ENCODE measurements at places on chromosomes 3 and 15. TPM values are rescaled to one million over a fixed set of nuclear protein-coding genes. Genes with fewer than 3 reads are reported as not detected.
A peak's percentile ranks its signal among the peaks of the same experiment; 100 is the strongest.

SUMF1 gene
- total RNA-seq: 49.0 TPM

MEIS2 gene
- total RNA-seq: 66.4 TPM

FRMD5 gene
- total RNA-seq: 0.83 TPM

SCN11A gene
- total RNA-seq: 0.42 TPM

C3orf22 gene
- not detected for total RNA-seq

DNA sequence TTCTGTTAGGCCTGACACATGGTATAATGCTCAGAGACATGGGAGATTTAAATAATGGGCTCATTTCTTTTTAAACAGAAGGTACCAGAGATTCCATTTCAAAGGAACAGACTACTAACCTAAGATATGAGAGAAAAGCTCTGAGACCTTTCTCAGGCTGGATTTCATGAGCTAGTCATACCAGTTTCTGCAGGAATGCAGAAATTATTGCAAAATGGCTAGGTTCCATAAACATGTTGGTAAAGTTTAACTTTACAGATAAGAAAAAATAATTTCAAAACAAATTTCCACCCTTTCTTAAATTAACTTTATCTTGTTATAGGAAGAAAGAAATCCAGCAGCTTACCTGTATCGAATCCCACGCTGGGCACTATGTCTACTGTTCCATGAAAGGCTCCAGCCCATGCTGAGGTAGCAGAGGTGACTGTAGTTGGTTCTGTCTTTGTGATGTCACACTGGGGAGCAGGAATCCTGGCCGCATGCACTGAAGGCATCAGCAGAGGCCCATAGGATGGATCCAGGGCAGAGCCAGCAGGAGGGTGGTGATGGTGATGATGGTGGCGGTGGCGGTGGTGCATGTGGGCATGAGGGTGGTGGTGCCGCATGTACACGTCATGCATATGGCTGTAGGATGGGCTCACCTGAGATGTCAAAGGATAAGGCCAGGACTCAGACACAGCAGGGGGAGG lies 22.6 kb downstream of the VGLL3 start:
- H3K27ac ChIP-seq: no peak overlapping the region
- peaks cover 16% of the 10 kb centered on the region for H3K36me3 ChIP-seq
- no peak overlapping the region for H3K4me3 ChIP-seq

- H3K4me3 ChIP-seq: no peak overlapping the region
- no peak overlapping the region for H3K27ac ChIP-seq
- no peak for DNase-seq
- no peaks in the 10 kb centered on the region for H3K27me3 ChIP-seq
- H3K4me1 ChIP-seq: peaks cover 9% of the 10 kb centered on the region
These were observed 20.8 kb upstream of the APH1B start for GRCh38 chr15:63256433-63257274.

DNA sequence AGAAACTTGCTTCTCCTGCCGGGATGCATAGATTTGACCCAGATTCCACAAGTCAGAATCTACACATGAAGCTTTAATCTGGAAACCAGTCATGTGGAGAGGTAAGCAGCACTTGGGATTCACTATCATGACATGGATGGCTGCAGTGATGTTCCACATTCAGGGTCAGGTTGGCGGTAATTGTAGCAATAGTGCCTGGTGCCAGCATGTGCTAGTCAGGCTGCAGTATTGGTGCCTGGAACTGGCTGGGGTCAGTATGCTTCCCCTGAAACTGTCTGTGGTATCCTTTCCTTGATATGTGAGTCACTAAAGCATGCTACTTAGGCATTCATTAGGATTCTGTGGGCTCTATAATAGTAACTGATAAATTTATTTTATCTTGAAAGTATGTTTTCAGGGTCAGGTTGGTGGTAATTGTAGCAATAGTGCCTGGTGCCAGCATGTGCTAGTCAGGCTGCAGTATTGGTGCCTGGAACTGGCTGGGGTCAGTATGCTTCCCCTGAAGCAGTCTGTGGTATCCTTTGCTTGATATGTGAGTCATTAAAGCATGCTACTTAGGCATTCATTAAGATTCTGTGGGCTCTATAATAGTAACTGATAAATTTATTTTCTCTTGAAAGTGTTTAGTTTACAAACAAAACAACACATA lies 1439.2 kb downstream of the ZPLD1 start:
- no peaks in the 10 kb centered on the region for H3K27me3 ChIP-seq
- no peaks in the 10 kb centered on the region for H3K4me1 ChIP-seq
- DNase-seq: no peak
- no peaks in the 10 kb centered on the region for H3K36me3 ChIP-seq

- no peak for DNase-seq
- no peaks in the 10 kb centered on the region for H3K36me3 ChIP-seq
- no peak overlapping the region for H3K4me3 ChIP-seq
- H3K4me1 ChIP-seq: no peaks in the 10 kb centered on the region
- H3K27me3 ChIP-seq: no peaks in the 10 kb centered on the region
These were observed 390.7 kb upstream of the RGMA start for GRCh38 chr15:93479715-93480114.

DNA sequence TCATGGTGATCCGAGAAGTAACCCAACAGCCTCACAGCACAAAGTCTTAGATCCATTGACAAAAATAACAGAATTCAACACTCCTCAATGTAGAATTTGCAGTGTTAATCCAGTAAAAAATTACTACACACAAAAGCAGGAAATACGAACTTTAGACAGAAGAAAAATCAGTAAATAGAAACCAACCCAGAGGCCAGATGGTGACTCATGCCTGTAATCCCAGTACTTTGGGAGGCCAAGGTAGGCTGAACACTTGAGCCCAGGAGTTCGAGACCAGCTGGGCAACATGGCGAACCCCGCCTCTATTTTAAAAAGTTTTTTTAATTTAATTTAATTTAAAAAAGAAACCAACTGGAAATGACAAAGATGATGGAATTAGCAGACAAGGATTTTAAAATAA lies 36.1 kb downstream of the SELENOT start:
- no peaks in the 10 kb centered on the region for H3K4me1 ChIP-seq
- no peaks in the 10 kb centered on the region for H3K27me3 ChIP-seq
- no peak overlapping the region for H3K4me3 ChIP-seq
- H3K36me3 ChIP-seq: no peaks in the 10 kb centered on the region
- no peak overlapping the region for H3K27ac ChIP-seq
- no peak for DNase-seq

- H3K4me3 ChIP-seq: peak overlapping the region; percentile 74
- no peak for DNase-seq
- peaks cover 45% of the 10 kb centered on the region for H3K36me3 ChIP-seq
- no peaks in the 10 kb centered on the region for H3K27me3 ChIP-seq
- peaks cover 29% of the 10 kb centered on the region for H3K4me1 ChIP-seq
These were observed 32.3 kb downstream of the RPN1 start for GRCh38 chr3:128618398-128618726.

DNA sequence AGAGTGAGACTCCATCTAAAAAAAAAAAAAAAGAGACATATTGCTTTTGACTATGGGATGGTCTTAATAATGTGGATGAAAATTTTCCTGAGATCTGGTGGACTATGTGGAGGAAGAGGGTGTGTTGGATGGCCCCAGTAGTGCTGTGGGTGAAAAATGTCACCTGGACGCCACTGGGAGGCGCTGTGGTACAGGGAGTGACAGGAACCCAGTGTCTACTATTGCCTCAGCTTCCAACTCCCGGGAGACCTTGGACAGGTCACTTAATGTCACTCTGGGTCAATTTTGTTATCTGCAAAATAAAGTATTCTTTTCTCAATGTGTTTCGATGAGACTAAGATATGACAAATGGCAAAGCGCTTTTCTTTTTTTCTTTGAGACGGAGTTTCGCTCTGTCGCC lies 27.7 kb upstream of the DCP1A start:
- no peak for DNase-seq
- peaks cover 3% of the 10 kb centered on the region for H3K4me1 ChIP-seq
- H3K27me3 ChIP-seq: no peaks in the 10 kb centered on the region
- H3K27ac ChIP-seq: no peak overlapping the region
- H3K36me3 ChIP-seq: no peaks in the 10 kb centered on the region

DNA sequence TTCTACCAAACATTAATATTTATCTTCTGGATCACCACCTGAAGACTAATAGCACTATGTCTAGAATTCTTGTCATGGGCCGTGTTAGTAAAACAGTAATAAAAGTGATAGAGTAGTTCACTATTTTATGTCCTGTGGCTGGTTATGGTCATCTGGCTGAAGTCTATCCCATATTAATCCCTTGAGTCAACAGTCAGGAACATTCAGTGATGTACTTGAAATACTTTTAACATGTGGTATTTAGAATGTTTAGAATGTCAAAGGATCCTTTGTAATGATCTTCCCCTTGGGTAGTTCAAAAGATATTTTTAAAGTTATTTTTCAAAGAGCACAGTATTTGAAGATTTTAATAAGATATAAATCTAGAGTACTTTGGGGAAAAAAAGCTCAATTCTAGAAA lies 117.0 kb downstream of the MBNL1 start:
- H3K36me3 ChIP-seq: no peaks in the 10 kb centered on the region
- peak overlapping the region; percentile 79 for H3K27ac ChIP-seq
- peaks cover 100% of the 10 kb centered on the region for H3K4me1 ChIP-seq
- no peak for DNase-seq

- H3K4me3 ChIP-seq: no peak overlapping the region
- H3K27ac ChIP-seq: no peak overlapping the region
- H3K27me3 ChIP-seq: peaks cover 5% of the 10 kb centered on the region
- no peak for DNase-seq
- H3K4me1 ChIP-seq: no peaks in the 10 kb centered on the region
These were observed 68.6 kb upstream of the ONECUT1 start for GRCh38 chr15:52858782-52859176.

DNA sequence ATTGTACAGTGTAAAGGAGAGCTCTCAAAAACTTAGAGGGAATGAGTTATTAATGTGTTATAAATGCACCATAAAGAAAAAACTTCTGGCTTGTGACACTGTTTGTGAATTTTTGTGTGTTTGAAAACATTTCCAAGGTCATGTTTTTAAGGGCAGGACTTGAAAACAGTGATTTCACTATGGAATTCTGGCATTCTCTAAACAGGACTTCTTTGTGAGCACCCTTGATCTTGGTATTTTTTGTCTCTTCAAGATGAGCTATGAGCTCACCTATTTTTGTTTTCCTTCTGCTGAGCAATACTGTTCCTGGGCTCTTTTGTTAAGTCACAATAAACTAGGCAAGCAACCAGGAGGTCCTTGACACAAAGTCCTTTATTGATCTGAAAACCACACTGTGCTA lies 284.4 kb downstream of the RBMS3 start:
- H3K27ac ChIP-seq: no peak overlapping the region
- H3K4me1 ChIP-seq: peaks cover 17% of the 10 kb centered on the region
- H3K36me3 ChIP-seq: no peaks in the 10 kb centered on the region

DNA sequence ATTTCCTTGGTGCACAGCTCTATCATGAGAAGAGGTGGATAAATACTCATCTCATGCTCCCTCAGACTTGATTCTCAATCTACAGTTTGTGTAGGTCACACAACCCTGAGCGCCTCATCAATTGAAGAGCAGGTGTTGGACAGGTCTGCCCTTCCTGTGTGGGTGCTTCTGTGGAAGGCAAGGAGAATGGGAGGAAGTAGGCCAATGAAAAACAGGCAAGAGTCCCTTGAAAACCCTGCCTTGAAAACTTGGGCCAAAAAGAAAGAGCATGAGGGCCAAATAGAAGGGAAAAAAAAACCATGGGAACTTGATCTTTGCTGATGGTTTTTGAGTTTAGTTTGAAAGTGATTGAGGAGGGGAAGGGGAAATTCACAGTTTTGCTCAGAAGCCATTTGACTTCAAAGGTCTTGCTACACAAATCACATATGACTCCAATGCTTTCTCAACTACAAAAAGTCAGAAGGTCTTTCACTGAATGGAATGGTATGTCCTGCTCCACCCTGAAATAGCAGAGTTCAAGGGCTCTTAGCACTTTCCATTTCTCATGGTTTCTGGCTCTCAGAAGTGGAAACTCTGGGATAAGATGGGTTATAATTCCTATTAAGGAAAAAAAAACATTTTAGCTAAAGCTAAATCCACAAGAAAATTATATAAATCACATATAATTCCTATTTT lies 37.2 kb upstream of the TM4SF1 start:
- H3K36me3 ChIP-seq: no peaks in the 10 kb centered on the region
- no peak for DNase-seq
- no peak overlapping the region for H3K4me3 ChIP-seq
- no peaks in the 10 kb centered on the region for H3K4me1 ChIP-seq
- H3K27me3 ChIP-seq: no peaks in the 10 kb centered on the region

- DNase-seq: no peak
- H3K27ac ChIP-seq: no peak overlapping the region
- no peaks in the 10 kb centered on the region for H3K36me3 ChIP-seq
- no peaks in the 10 kb centered on the region for H3K27me3 ChIP-seq
These were observed 22.8 kb upstream of the OSTN start for GRCh38 chr3:191176038-191176785.

DNA sequence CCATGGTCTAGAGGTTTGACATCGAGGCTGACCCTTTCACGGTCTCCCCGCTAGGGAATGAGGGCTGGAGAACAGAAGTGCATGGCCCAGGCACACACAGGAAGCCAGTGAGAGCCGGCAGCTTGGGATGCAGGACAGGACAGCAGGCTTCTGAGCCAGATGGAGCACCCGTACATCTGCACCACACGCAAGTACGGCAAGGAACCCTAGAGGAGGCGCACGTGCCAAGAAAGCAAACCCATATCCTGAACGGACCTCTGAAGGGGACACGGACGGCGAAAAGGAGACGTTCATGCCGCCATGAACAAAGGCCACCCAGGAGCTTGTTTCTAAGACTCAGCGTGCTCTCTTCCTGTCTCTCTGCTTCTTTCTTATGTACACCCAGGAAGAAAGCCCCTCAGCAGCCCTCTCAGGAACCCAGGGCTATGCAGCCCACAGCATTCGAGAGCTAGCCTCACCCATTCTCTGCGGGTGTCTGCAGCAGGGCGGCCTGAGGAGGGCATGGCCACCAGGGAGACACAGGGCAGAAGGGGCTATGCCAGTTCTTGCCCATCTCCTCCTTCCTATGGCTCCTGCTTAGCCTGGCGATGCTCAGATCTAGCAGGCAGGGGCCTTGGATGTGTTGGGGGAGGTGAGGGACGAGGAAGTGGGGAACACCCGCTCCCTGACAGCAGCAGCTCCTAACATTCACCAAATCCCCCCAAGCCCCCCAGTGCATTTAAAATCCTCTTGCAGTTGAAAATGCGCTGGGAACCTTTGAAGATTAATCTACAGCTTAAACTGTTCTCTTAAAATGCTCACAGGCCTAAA lies 81.3 kb downstream of the PCSK6 start:
- H3K4me1 ChIP-seq: no peaks in the 10 kb centered on the region
- no peak for DNase-seq
- no peaks in the 10 kb centered on the region for H3K36me3 ChIP-seq

- H3K36me3 ChIP-seq: no peaks in the 10 kb centered on the region
- H3K4me3 ChIP-seq: no peak overlapping the region
- no peaks in the 10 kb centered on the region for H3K27me3 ChIP-seq
- no peak for DNase-seq
- H3K4me1 ChIP-seq: peaks cover 8% of the 10 kb centered on the region
- H3K27ac ChIP-seq: no peak overlapping the region
These were observed 34.0 kb downstream of the MINDY4B start for GRCh38 chr3:150871192-150871591.

- no peak for DNase-seq
- H3K36me3 ChIP-seq: no peaks in the 10 kb centered on the region
- no peak overlapping the region for H3K4me3 ChIP-seq
- no peak overlapping the region for H3K27ac ChIP-seq
- no peaks in the 10 kb centered on the region for H3K27me3 ChIP-seq
These were observed 21.1 kb downstream of the C3orf62 start for GRCh38 chr3:49255718-49256511.

Data from esophagus muscularis mucosa (tissue), 4 donors.